ENCODE measurements at places on chromosomes 13 and 19.

GRCh38 chr13:113548171-113548641, 36.3 kb upstream of the TFDP1 start:
- DNase-seq, result no peak

GRCh38 chr13:20812890-20813289, 39.1 kb upstream of the EEF1AKMT1 start:
- DNase-seq, result no peak

DNA sequence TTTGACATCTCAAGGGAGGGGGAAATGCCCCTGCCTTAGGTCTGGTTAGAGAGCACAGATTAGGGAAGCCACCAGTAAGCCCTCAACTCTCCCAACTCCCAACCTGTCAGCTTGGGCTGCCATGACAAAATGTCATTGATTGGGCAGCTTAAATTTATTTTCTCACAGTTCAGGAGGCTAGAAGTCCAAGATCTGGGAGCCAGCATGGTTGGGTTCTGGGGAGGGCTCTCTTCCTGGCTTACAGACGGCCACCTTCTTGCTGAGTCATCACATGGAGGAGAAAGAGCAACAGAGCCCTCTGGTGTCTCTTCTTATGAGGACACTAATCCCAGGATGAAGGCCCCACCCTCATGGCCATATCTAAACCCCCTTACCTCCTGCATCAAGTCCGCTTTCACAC, 24.2 kb downstream of the C19orf12 start:
- peak; percentile 10 for DNase-seq

DNA sequence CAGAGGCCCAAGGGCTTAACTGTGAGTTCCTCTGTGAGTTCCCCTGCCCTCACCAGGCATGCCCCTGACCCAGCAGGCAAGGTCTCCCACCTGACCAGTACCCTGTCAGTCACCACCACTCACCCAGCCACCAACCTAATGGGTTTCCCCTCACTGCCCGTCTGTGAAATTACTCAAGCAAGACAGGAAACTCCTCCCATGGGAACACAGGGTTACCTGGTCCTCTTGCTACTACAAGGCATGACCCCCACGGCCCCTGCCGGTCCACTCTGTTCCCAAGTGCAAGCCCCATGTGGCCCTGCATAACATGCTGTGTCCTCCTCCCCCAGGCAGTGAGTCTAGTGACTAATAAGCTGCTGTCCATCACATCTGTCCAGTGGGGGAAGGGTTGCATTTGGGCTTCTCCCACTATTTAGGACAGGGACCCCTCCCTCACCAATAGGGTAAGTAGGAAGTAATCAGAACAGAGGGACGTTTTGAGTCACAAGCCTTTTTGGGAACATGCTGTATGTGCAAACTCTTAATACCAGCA, 8.0 kb upstream of the DHRS12 start:
- DNase-seq, result no peak

DNA sequence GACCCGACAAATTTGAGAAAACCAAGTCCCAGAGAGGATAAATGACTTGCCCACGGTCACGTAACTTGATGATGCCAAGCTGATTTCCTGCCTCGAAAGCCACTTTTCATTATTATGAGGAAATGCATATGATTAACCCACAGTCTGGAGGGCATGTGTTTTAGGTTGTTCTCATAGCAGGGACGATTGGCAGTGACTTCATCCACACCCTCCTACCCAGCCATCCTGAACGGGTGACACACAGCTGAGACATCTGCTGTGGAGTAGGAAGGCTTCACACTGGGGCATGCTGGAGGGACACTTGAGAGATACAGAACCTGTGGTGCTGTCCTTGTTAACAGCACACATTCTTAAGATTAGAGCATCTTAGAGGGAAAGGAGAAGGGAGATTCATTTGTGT, 65.4 kb upstream of the WDFY2 start:
- DNase-seq, result peak; percentile 62

GRCh38 chr13:109785892-109786450, 412 bp downstream of the IRS2 start:
- no peak for DNase-seq

DNA sequence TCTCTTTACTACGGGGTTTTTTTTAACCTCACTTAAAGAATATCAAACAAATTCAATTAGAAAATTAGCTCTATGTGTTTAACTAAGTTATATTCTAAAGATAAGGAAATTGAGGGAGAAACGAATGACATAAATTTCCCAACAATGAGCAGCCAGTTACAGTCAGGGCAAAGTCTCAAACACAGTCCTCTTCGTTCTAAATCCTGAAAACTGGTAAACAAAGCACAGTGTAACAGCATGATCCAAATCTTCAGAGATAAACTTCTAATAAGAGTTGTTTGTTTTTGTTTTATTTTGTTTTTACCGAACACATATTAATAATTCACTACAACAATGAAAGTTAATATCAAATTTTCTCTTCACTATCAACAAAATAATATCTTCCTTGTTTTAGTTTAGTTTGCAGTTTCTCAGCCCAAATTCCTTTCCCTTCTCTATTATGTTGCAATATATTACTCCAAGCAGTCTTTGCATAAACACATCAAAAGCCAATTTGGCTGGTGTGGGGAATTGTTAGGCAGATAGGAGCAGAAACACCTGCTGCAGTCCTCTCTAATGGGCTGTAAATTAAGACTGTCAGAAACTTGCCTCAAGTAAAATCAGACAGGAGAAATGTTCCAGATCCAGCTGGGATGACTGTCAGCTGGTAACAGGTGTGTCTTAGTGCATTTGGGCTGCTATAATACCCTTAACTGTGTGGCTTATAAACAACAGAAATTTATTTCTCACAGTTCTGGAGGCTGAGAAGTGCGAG, 106.5 kb upstream of the SGCG start:
- DNase-seq, result no peak

GRCh38 chr13:85768946-85769345, 30.3 kb downstream of the SLITRK6 start:
- no peak for DNase-seq

GRCh38 chr19:52554216-52554971, 15.7 kb upstream of the ZNF701 start:
- no peak for DNase-seq

DNA sequence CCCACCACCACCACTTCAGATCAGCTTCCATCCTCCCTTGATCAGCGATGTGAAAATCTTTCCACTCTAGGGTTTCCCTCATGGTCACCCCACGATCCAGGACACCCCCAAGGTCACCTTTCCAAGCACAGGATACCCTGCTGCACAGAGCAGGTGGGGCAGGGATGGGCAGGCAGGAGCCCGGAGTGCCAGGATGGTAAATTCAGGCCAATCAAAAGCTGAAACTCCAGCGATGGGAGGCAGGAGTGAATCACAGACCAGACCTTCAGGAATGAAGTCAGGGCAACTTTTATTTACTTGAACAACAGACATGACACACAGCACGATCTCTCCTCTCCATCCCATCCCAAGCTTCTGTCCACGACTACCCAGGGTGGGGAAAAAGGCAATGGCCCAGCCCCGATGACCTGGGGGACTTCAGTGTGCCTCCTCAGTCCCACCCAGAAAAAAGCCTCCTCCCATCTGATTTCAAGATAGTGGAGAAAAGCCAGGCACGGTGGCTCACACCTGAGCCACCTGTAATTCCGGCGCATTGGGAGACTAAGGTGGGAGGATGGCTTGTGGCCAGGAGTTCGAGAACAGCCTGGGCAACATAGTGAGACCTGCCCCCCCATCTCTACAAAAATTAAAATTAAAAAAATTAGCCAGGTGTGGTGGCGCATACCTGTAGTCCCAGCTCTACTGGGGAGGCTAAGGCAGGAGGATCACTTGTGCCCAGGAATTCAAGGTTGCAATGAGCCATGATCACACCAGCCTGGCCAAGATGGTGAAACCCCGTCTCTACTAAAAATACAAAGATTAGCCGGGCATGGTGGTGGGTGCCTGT, 39.2 kb downstream of the ZSWIM4 start:
- no peak for DNase-seq

DNA sequence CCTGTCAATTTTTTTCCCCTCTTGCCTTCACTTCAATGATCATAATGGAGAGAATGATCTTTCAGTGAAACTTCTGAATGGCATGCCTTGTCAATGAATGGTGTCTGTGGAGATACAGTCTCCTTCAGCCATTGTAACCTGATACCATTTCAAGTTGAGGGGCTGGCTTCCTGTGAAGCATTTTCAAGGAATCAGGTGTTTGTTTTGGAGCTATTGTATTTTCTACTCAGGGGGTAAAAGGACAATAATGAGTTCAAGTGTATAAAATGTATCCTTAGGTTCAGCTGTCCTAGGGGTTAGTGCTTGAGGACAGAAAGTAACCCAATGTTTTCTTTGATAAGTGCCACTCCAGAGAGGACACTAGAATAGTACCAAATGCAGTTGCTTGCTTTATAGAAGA, 23.8 kb upstream of the CBY2 start:
- no peak for DNase-seq

DNA sequence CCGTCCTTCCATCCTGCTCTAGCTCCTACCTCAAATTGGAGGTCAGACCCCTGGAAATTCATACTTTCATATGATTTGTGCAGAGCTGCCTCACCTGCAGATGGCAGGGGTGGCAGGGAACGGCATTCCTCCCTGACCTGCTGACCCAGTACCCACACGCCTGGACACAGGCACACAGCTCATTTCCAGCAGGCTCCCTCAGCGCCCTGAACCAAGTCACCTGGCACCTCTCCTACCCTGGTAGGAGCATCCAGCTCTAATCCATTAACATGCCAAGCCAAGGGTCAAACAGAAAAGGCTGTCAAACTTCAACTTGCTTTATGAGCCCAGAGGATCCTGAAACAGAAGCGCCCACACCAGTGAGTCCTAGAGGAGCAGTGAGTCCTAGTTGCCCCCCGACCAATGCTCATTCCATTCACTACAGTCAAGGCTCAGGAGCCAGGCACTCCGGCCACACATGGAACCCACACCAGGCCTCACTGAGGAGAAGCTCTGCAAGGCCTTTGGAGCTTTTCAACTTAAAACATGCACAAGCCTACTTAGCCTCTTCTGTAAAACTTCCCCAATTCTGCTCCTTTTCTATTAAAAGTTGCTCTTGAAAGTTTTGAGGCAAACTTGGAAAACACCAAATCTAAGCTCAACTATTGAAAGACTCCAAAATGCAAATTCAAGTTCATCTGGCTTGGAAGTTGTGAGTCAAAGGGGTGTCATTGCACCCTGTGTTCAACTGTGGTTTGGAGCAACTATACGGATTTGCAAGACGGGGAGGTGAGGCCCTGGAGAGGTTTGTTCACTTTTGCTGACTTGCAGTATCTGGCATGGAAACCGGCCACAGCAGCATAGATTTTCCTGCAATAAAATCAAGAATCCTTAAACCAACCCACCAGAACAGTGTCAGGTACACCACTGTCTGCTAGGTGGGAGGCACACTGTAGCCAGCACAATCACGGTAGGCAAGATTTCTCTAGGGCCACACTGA, 96.7 kb downstream of the CRYL1 start:
- DNase-seq, result no peak

DNA sequence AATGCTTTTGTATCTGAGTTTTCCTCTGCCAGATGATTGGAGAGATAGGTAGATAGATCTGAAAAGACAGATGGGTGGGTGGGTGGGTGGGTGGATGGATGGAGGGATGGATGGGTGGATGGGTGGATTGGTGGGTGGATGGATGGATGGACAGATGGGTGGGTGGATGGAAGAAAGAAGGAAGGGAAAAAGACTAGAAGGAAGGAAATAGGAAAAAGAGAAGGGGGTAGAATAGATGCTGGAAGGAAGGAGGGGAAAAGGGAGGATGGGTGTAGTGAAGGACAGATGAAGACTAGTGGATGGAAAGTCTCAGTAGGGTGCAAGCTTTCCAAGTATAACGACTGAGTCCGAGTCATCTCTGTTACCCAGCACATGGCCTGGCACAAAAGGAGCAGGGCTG, 19.0 kb upstream of the FBL start:
- no peak for DNase-seq

- no peak for DNase-seq
These were observed 1671.5 kb upstream of the SLC10A2 start for GRCh38 chr13:104737713-104738112.

DNA sequence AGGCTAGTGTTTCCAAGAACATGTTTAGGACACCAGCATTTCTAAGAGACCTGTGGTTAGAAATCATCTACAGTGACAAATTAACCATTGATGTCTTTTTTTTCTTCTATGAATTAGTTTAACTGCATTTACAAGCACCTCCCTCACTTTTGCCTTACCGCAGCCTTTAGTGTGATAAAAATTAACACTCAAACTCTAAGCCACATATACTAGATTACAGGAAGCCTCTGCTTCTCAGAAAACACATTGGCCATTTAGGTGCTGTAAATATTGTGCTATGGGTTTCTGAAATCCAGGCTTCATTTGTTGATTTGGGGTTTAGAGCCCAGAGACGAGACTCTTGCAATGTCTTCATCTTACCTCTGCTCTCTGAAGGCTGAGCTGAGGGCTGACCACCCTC, 34.6 kb upstream of the OLFM4 start:
- no peak for DNase-seq

- no peak for DNase-seq
These were observed 10.2 kb downstream of the C2CD4C start for GRCh38 chr19:398719-399118.

DNA sequence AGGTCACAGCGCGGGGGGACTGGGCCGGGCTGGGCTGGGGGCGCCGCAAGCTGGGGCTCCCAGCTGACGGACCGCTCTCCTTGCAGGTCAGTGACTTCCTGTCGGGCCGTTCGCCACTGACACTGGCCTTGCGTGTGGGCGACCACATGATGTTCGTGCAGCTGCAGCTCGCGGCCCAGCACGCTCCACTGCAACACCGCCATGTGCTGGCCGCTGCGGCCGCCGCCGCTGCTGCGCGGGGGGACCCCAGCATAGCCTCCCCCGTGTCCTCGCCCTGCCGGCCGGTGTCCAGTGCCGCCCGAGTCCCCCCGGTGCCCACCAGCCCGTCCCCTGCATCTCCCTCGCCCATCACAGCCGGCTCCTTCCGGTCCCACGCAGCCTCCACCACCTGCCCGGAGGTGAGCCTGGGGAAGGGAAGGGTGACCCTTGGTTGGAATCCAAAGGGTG, 5.7 kb downstream of the MIDN start:
- DNase-seq, result no peak

- DNase-seq, result no peak
These were observed 33.9 kb upstream of the KLF2 start for GRCh38 chr19:16290692-16291091.

DNA sequence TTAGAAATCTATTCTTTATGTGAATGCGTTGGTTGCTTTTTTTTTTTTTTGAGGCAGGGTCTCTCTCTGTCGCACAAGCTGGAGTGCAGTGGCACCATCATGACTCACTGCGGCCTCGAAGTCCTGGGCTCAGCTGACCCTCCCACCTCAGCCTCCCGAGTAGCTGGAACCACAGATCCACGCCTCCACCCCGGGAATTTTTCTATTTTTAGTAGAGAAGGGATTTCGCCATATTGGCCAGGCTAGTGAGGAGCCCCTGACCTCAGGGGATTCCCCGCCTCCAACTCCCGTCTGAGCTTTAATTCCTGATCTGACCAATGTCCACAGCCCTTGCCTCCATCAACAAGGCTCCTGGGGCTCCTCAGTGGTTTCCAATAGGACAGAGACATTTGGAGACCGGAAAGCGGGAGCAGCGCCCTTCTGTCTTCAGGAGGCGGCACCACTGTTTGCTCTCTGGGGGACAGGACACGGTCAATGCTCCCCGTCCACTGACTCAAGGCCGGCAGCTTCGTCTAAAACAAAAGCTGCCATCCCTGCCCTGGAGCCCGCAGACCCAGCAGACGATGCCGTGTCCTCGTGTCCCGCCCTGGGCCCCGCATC, 503 bp downstream of the TUBA3C start:
- no peak for DNase-seq

GRCh38 chr13:77339408-77339807, 12.5 kb upstream of the MYCBP2 start:
- DNase-seq, result no peak

Measured in NCI-H1694 treated with DMSO at 0.1 percent for 48 hours (cell line).